ENCODE measurements at places on chromosomes 2 and 18.
A peak's percentile ranks its signal among the peaks of the same experiment; 100 is the strongest.

DNA sequence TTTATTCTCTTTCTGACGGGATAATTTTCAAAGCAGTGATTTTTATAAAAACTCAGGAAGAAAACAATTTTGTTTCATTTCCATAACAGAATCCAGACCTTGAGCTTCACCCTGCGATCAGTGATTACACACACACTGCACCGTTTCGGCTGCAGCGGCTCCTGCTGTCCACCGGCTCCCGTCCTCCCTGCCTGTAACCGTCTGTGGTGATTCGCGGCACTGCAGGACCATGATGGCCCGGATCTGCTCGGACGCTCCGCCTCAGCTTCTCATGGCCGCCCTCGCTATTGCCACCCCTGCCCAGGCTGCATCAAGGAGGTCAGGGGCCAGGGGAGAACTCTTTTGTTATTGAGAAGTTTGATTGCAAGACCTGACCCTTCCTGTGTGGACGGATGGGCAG lies 246.1 kb downstream of the TWIST2 start:
- DNase-seq: no peak

- DNase-seq: no peak
Observed at GRCh38 chr2:113762377-113763118, 6.1 kb upstream of the SLC35F5 start.

- DNase-seq: peak; percentile 84
Observed at GRCh38 chr18:48023334-48024008, 93.0 kb upstream of the SMAD2 start.

DNA sequence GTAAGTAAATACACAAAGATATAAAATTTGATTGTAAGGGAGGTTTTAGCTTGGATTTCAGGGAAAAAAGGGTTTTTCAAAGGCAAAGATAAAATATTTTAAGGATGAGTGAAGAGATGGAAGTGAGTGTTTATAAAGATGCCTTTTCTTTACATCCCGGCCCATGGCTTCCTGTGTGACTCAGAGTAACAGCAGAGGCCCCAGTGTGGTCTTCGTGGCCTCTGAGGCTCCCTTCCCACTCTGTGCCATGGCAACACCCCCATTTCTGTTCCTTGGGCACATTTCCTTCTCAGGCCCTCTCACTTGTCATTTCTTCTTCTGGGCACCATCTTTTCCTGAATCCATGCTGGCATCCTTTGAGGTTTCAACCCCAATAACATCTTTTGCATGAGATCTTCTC lies 92.6 kb upstream of the TMEM18 start:
- DNase-seq: no peak

GRCh38 chr2:223542501-223542900 lies 59.7 kb downstream of the SCG2 start:
- no peak for DNase-seq

GRCh38 chr18:916562-916961 lies 11.9 kb downstream of the ADCYAP1 start:
- DNase-seq: no peak

GRCh38 chr2:112906276-112906675 lies 4.7 kb upstream of the IL37 start:
- DNase-seq: no peak

GRCh38 chr2:241895712-241896641 lies 26.4 kb downstream of the RTP5 start:
- no peak for DNase-seq

GRCh38 chr2:9965119-9965822 lies 13.8 kb downstream of the GRHL1 start:
- no peak for DNase-seq

DNA sequence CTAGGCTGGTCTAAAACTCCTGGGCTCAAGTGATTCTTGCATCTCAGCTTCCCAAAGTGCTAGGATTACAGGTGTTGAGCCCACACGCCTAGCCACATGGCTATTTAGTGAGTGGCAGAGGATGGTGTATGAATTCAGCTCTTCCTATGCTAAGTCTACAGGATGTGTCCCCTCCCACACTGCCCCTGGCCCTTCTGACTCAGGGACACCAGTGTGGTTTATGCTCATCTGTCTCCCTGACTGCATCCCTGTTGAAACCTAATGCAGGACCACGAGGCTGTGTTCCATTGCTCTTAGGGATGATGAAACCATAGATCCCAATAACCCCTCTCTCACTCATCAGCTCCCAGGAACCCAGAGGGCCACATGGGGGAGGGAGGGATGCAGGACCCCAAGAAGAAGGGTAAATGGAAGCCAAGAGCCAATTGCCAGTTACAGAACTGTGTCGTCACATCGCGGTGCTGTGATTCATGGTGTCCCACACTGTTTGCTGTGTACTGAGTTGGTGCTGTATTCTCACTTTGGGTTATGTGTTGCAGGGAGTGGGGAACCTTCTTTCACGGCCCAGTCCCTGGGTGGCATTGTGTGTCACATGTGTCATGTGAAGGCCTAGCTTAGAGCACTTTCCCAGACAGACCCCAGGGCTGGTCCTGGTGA lies 102.9 kb upstream of the HAAO start:
- DNase-seq: no peak

DNA sequence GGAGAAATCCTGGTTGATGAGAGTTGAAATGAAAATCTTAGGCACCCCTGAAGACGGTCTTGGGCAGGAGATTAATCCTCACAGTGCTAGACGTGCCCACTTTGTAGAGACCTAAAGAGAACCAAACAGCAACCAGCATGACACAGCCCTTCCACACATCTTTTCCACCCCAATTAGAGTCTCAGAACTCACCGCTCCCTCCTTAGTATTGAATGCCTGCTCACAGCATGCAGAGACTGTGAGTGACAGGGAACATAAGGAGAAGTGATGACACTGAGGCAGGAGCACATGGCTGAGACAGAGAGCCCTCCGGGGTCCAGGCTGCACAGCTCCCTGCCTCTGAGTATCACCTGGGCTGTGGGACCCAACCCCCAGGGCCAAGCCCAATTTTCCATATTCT lies 367.6 kb downstream of the EIPR1 start:
- no peak for DNase-seq

- no peak for DNase-seq
Observed at GRCh38 chr2:86775338-86775737, 15.4 kb downstream of the CD8A start.

DNA sequence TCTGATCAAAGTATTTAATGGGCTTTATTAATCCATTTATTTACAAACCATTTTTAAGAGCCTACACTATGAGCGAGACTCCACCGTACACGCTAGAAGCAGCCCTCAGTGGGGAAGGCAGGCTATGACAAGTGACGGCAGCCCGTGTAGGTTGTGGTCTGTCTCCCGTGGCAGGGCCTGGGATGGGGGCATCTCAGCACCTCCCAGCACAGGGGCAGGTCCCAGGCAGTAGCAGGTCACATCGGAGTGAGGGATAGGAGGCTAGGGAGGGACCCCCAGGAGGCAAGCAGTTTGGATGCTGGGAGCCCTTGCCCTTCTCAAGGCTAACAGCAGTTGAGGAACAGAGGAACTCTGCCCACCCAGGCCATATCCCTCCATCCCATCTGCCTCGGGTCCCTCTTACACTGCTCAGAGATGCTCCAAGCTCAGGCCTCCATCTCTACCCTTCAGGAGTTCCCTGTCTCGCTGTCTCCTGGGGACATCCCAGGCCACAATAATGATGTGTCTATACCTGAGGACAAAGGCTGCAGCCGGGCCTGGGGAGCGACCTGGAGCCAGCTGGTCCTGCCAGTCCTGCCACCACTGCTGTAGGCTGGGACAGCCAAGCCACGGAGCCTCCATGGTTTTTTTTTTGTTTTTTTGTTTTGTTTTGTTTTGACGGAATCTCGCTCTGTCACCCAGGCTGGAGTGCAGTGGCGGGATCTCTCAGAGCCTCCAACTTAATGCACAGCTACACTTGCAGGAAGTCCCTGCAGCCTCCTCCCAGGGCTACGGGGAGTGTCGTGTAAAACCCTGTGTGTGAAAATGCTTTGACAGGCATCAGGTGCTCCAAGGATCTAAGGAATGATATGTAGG lies 92.0 kb downstream of the NDUFA10 start:
- DNase-seq: no peak

GRCh38 chr2:239578381-239578780 lies 177.6 kb upstream of the HDAC4 start:
- no peak for DNase-seq

DNA sequence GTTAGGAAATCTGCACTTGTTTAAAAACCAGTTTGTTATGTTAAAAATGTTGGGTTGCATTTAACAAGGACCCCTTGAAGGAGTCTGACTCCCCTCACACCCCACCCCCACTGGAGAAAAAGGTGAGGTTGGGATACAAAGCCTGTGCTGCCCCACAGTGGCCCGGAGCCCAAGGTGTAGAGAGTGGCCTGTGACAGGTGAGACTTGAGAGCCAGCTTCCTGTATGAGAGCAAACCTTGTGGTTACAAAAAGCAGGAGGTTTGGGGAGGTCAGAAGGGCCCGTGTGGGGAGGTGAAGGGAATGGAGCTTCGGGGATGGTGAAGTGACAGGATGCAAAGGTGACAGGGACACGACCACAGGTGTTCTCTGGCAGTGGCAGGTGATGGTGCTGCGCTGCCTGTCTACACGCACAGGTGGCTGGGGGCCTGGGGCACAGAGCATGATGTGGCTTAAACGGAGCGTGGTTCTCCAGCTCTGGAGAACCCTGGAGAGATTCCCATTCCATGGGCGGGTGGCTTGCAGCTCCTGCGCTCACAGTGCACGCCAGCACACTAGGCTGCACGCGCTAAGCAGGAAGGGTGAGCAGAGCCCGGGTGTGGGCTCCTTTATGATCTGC lies 29.0 kb downstream of the IMPA2 start:
- peak; percentile 9 for DNase-seq

GRCh38 chr2:241570961-241571581 lies 12.5 kb downstream of the BOK start:
- DNase-seq: no peak

- DNase-seq: no peak
Observed at GRCh38 chr18:13548966-13549879, 177.1 kb downstream of the FAM210A start.

GRCh38 chr18:21129566-21130216 lies 18.1 kb upstream of the ROCK1 start:
- DNase-seq: no peak
